Substantia nigra (tissue), 51 donors: ENCODE measurements at places on chromosomes 5 and 9.

DNA sequence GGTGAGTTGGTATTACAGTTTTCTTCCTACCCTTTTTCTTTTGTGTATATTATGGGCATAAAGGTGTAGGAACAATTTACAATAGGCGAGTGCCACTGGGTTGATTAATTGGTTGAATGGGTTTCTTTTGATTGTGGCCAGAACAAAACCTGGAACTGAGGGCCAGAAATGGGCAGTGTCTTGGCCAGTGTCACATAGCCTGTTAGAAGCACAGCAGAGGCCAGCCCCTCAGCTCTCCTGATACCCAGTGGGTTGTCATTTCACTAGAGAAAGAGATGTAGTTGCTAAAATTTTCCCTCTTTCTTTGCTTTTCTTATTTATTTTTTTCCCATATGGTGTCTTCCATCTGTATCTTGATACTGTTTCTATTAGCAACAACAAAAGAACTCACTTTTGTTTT, 38.8 kb upstream of the SEMA6A start:
- no peak for DNase-seq

DNA sequence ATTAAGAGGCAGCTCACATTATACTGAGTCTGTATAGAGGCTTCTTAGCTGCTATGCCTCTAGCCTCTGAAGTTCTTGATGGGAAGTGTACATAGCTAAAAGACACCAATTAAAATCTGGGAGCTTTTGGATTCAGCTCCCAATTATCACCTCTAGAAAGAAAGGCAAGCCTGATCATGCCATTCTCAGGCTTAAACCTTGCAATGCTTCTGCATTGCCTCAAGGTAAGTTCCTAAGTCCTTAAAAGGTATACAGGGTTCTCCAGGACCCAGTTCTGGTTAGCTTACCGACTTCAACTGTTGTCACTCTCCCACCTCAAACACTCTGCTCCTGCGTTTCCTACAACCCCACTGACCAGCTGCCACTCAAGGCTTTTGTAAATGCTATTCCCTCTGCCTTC, 17.5 kb upstream of the CCL28 start:
- no peak for DNase-seq

GRCh38 chr5:120527251-120527650, 63.2 kb downstream of the PRR16 start:
- DNase-seq, result no peak

- no peak for DNase-seq
Measured at GRCh38 chr5:52846182-52846842, 58.6 kb downstream of the ITGA1 start.

- no peak for DNase-seq
Measured at GRCh38 chr5:133460172-133460758, 152.1 kb downstream of the FSTL4 start.

- no peak for DNase-seq
Measured at GRCh38 chr9:84512493-84512892, 157.0 kb upstream of the NTRK2 start.

DNA sequence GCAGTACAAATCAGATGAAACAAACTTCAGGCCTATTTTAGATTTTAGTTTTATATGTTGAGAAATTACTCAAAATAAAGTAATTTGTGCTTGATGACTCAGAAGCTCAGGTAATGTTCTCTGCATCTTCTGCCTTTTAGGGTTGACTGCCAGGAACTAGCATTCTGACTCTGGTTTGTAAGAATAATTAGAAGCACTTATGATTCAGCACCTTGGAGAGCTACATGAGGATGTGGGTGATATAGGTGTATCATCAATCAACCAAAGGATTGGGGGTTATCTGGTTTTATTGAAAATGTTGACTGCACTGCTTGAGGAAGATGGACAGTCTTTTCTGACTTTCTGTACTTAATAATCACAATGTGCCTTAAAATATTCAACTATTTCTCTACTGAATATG, 118.7 kb upstream of the SGCD start:
- DNase-seq, result no peak

DNA sequence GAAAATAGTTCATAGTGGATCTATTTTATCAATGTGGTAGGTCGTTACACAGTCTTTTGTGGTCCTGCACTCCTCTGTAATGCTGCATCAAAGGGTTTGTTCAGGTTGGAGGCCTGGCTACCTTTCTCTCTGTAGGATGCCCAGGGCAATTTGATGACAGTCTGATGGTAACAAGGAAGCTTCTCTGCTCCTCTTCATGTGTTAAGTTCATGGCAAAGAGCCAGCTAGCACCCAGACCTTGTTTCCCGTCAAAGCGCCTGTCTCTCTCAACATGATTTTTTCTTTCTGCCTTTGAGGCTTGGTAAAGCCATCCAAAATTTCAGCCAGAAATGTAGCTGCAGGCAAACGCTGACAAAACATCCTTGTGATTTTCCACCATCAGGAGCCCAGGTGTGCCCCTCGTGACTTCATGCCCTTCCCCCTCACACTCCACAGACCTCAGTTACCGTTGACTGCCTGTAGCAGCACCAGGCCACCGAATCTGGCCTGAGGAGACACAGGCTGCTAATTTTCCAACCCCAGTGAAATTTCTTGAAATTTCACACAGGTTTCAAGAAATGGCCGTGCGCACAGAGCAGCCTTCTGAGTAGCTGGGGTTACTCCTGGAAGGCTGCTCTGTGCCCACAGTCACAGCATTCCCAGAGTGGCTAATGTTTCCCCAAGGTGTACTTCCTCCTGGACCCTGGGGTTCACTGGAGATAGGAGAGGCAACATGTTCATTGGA, 292.7 kb downstream of the CWC27 start:
- no peak for DNase-seq

DNA sequence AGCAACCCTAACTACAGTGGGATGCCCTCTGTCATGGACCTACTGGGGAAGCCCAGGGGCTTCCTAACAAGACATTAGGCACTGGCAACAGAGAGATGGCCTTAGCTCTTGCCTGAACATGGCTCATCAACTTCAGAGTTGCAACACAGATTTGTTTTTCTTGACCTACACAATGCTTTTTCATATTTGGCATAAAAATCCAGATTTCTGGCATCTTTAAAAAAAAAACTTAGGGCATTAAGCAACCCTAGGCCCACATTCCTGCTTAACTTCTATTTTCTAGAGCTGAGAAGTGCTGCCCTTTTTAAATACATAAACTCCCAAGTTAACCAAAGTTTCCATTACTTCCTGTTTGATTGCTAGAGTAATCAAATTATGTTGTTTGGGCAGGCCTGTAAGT, 8.0 kb downstream of the GRIA1 start:
- DNase-seq, result no peak

- no peak for DNase-seq
Measured at GRCh38 chr5:126515337-126515736, 79.7 kb downstream of the ALDH7A1 start.

GRCh38 chr5:59554501-59554900, 339.0 kb downstream of the PDE4D start:
- DNase-seq, result no peak

GRCh38 chr9:35729700-35730485, 2.1 kb downstream of the TLN1 start:
- DNase-seq, result peak; percentile 30

GRCh38 chr5:58446024-58446423, 13.9 kb downstream of the PLK2 start:
- DNase-seq, result no peak

DNA sequence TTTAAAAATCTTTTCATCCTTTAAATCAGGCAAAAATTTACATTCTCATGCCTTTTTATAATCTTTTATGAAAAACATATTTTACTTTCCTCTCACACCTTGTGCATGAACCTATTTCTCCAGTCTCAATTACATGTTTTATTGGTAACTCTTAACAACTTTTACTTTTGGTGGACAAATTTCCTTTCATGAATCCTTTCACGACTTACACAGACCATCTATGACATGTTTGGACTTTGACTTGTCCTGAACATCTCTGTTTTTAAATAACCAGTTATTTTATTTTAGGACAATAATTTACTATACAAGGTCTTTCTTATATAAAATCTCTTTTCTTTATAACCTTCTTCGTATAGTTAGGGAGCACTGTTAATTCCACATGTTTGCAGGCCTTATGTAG, 26.5 kb upstream of the MTMR12 start:
- no peak for DNase-seq

- no peak for DNase-seq
Measured at GRCh38 chr5:109027983-109028607, 280.4 kb downstream of the FER start.

GRCh38 chr5:84696651-84697050, 312.0 kb upstream of the EDIL3 start:
- DNase-seq, result no peak

- no peak for DNase-seq
Measured at GRCh38 chr9:20788526-20789451, 104.7 kb downstream of the FOCAD start.

- DNase-seq, result no peak
Measured at GRCh38 chr5:180816608-180817534, 14.3 kb upstream of the MGAT1 start.

- no peak for DNase-seq
Measured at GRCh38 chr9:37264539-37264938, 144.2 kb downstream of the ZCCHC7 start.

DNA sequence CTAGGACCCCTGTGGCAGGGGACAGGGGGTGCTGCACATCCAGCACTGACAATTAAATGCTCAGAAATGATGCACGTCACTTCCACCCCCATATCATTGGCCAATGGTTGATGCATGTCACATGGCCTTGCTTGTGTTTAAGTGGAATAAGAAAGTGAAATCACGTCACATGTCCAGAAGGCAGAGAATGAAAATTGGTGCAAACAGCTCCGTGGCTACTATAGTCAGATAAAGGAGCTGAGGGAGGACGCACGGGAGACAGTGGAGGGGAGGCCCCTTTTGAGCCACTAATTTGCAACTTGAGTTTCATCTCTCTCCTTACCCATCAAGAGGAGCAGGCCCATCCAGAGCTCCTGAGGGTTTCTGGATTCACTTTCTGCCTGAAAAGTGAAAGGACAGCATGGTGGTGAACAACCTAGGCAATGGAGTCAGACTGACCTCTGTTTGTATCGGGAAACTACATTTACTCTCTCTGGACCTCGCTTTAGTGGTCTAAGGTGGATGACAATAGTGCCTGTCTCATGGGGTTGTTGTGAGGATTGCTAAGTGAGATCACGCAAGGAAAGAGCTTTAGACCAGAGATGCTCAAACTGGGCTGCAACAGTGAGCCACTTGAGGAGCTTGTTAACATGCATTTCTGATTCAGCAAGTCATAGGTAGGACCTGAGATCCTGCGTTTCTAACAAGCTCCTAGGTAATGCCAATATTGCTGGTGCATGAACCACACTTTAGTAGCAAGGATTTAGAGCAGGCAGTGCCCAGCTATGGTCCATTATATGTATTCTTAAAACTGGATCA, 133.9 kb upstream of the ADRA1B start:
- DNase-seq, result no peak

DNA sequence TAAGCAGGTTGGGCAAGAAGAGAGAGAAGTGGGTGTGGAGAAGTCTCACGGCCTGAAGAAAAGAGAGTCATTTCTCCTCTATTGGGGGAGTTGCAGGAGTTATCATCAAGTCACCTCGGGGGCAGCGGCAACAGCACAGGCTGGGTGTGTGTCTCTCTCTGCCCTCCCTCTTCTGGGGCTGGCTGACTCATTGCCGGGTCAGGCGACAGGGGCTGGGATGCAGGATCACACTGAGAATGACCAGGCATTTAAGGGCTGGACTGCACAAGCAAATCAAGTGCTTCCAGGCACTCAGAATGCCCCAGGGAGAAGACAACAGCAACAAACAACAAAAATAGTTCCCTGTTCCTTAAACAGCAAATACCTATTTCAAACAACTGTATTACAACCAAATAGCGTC, 6.3 kb upstream of the EQTN start:
- no peak for DNase-seq

DNA sequence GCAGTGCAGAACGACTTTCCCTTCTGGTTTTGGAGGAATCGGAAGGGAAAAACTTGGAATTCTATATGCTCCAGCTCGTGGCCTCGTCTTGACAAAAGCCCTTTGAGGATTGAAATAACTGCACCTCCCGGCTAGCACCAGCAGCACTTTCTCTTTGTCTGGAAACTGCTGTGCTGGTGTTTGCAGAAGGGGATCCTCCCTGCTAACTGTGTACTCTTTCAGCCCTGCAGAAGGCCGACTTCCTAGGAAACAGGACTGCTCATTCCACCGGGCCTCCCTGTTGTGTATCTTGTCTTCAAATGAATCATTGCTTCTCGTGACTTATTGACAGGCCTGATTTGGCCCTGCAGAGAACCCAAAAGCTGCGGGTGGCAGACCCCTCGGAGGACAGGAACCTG, 23.6 kb downstream of the STC2 start:
- DNase-seq, result no peak

DNA sequence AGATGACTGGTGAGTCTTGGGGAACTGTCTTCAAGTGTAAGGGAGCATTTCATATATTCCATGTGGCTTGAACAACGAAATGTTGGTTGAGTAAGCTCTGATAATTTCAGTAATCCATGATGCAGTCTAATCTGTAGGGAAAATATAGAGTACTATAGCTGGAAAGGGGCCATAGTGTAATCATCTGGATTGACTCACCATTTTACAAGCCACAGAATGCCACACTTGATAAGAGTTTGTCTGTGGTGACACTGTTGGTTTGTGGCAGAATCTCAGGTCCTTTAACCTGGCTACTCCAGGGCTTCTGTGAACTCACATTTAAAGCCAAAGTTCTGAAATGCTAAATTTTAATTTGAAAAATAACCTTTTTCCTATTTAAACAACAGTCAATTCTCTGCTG, 16.3 kb upstream of the MAML1 start:
- no peak for DNase-seq

GRCh38 chr5:80959138-80959537, 1.0 kb upstream of the RASGRF2 start:
- DNase-seq, result no peak

- no peak for DNase-seq
Measured at GRCh38 chr9:127803507-127804352, 1.0 kb downstream of the FPGS start.

- no peak for DNase-seq
Measured at GRCh38 chr9:16752601-16753000, 117.9 kb downstream of the BNC2 start.

- DNase-seq, result no peak
Measured at GRCh38 chr9:134985451-134985850, 67.7 kb upstream of the FCN1 start.

GRCh38 chr5:143570989-143571388, 167.5 kb upstream of the NR3C1 start:
- no peak for DNase-seq

DNA sequence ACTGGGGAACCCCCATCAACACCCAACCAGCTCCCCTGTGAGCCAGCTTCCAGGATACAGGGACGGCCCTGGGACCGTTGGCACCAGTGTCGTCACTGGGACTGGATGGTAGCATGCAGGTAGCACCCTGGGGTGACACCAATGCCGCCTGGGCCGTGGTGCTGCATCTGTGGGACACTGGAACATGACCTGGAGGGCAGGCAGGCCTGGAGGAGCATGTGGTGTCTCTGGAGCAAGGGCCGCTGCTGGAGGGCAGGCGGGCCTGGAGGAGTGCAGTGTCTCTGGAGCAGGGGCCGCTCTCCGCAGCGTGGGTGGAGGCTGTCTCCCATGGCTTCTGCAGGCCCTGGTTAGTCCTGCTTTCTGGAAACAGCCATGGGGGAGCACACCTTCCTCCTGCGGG, 13.1 kb downstream of the LPCAT1 start:
- DNase-seq, result no peak
